ENCODE measurements at places on chromosomes 3 and 15.

DNA sequence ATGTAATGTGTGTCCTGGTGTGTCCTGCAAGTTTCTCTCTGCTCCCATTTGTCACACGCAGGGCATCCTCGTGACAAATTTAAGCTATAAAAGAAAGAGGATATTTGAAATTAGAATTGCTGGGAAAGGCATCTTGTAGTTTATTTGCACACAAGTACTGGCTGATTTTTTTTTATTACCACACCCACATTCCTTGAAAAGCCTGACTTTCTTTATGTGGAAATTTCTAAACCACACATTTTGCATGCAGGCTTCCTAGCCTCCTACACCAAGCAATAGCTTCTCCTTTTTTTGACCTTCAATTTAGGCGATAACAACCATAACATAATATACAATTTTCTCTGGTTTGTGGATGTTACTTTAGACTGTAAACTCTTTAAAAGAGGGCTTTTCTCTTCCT, 126.1 kb downstream of the SERPINI1 start:
- no peak for DNase-seq

- DNase-seq: no peak
Observed at GRCh38 chr3:102180280-102180931, 254.4 kb upstream of the ZPLD1 start.

DNA sequence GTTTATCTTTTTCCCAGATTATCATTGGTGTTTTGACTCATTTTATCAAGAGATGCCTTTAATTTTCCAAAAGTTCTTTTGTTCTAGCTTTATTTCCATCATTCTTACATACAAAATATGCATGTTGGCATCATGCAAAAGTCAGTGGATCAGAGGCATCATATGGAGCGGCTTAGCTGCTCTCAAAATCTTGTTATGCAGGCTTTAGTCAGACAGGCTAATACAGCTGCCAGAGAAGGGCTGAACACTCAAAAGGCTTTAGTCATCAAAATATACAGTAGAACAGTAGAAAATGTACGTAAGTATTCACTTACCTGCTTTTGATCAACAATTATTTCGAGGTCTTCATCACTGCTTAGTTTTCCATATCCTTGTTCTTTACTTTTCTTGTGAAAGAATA, 65.5 kb downstream of the PEX5L start:
- no peak for DNase-seq

GRCh38 chr3:44803298-44803697, 41.7 kb downstream of the KIF15 start:
- no peak for DNase-seq

- peak; percentile 66 for DNase-seq
Observed at GRCh38 chr15:46343196-46343935, 708.5 kb downstream of the SQOR start.

- DNase-seq: no peak
Observed at GRCh38 chr3:174846055-174846454, 13.1 kb upstream of the NAALADL2 start.

GRCh38 chr3:13359916-13360315, 60.2 kb downstream of the NUP210 start:
- no peak for DNase-seq

GRCh38 chr3:95453242-95453641, 1361.2 kb upstream of the EPHA6 start:
- DNase-seq: no peak

DNA sequence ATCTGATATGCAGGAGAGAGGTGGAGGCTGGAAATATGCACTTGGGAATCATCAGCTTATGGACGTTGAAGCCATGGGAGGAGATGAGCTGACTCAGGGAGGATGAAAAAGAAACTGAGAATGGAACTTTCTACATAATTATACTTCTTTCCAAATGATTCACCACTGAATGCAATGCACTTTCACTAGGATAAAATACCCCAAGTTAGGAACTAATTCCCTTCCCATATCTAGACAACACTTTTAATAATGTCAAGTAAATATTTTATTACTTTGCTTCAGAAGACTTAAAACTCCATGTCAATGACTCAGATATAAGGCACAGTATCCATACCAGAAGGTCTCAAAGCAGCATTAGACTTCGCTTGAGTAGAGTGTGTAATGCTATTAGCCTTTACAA, 24.2 kb downstream of the NPTN start:
- no peak for DNase-seq

GRCh38 chr3:129624347-129625071, 18.0 kb upstream of the PLXND1 start:
- no peak for DNase-seq

DNA sequence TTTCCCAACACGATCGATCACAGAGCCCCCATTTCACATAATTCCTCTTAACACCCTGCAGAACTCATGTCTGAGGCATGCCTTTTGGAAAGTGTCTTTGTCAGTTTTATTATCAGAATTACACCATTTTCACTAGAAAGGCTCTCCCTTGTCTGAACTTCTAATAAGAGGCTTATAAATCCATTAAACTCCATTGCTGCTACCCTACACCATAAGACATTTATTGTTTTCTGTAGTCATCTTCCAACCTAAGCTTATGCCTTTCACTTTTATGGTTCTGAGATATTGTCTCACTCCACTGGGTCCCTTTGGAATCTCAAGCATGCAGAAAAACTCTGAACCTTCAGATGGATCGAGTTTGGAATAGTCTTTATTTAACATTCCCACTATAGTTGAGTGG, 50.2 kb upstream of the TPM1 start:
- DNase-seq: no peak

DNA sequence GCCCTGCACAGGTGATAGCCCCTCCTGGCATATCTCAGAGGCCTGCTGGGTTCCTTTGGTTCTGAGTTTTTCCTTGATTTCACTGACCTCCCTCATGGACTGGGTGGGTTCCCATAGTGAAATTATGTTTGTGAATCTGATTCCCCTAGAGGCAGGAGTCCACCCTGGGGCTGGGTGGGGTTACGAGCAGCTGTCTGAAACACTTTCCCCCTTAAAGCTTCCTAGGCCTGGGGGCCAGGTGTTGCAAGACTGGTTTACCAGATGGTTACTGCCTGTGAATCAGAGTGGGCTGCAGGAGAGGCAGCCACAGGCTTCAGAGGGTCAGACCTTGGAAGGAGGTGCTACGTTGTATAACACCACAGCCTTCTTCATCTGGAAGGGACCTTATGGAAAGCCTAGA, 34.3 kb downstream of the IL20RB start:
- no peak for DNase-seq

DNA sequence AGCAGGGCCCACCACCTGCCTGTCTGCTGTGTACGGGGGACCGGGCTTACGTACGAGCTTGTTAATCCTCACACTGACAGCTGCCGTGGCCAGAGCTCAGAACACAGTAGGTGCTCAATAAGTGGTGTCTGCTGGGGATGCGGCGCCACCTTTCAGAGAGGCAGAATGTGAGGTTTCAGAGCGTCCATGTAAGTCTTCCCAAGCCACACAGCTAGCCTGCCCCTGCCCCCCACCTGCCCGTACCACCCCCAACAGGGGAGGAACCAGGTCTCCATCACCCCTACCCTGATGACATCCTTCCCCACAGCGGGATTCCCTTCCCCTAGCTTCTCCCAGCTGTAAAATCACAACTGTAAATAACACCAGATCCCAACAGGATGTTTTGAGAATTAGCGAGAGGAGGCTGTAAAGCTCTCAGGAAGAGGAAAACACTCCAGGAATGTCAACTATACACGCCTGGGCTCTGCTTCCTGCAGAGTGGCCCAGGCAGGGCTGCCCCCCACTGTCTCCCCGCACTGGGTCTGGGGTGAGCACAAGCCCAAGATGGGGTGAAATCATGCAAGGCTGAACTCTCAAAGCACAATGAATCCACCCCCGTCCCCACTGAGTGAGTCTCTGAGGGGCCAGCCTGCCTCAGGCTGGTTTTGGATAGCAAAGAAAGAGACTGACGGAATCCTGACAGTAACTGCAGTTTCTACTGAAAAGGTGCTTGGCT, 250.1 kb upstream of the LYSMD4 start:
- DNase-seq: no peak

DNA sequence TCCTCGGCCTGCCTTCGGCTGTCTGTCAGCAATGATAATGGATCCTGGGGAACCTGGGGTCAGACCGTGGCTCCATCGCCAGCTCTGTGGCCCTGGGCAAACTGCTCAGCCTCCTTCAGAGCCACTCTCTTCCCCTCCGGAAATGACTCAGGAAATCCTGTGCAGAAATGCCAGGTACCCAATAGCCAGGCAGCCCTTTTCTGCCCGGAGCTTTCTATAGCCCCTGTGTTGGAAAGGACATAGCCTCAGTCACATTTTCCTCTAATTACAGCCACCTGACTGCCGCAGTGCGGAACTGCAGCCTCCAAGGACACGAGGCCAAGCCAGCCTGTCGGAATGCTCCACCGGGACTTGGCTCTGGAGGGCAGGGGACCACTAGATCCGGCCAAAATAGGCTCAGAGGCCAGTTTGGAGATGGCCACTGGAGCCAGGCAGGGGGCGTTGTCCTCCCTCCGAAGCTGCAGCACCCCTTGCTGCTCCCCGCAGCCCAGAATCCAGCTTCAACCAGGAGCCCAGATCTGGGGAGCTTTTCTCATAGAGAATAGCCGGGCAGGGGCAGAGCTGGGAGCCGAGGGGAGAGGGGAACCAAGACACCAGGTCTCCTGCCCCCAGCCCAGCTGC, 11.6 kb upstream of the ZXDC start:
- DNase-seq: no peak

- DNase-seq: no peak
Observed at GRCh38 chr3:183815951-183816475, 9.4 kb downstream of the MAP6D1 start.

- peak; percentile 21 for DNase-seq
Observed at GRCh38 chr3:38260474-38260873, 5.1 kb upstream of the SLC22A13 start.

- no peak for DNase-seq
Observed at GRCh38 chr3:36521007-36521379, 140.7 kb downstream of the STAC start.

DNA sequence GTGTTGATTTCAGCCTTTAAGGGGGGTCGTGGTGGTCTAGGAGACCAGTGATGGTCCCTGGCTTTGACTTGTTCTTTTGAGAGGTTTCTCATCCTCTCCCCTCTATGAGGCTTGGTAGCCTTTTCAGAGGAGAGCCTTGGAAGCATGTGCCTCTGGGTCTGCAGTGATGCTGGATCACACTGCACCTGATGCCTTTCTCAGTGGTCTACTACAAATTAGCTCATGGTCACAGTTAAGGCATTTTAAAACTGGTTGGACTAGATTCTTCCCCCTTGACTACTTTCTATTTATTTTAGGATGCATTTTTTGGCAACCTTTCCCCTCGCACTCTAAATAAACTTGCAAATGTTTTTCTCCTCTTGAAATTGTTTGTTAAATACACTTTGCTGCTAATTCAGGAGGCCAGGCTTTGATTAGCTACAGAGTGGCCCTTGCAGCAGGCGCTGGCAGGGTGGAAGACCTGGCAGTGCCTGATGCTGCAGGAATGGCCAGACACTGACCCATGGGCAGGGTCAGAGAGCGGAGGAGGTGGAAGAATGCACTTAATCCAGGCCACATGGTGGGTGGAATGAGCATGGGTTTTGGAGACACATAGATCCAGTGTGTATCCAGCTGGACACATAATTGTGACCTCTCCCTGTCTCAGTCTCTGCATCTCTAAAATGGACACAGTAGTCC, 318.8 kb upstream of the CTDSPL start:
- DNase-seq: no peak

DNA sequence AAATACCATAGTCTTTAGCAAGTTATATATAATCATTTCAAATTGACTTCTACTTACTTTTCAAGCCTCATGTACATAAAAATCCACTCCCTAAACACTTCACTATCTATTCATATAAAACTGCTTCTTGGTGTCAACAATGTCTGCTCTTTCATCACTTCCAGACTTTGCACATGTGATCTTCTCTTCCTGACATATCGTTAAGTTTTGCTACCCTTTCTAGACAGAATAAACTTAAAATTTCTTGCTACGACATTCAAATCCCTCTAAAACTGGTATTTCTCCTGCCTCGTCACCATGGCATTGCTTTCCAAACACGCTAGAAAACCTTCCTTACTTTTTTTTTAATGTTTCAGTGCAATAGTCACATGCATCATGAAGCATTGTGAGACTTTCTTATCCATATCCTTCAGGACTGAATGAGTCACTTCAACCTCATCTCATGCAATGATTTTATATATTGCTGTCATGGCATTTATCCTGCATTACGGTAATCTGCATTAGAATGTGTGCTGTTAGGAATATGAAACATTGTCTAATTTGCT, 122.8 kb downstream of the GMNC start:
- DNase-seq: no peak

DNA sequence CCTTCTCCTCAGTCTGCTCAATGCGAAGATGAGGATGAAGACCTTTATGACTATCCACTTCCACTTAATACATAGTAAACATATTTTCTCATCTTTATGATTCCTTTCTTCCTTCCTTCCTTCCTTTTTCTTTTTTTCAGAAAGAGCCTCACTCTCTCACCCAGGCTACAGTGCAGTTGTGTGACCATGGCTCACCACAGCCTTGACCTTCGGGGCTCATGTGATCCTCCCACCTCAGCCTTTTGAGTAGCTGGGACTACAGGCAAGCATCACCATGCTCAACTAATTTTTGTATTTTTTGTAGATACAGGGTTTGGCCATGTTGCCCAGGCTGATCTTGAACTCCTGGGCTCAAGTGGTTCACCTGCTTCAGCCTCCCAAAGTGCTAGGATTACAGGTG, 52.0 kb upstream of the RAP2B start:
- no peak for DNase-seq

DNA sequence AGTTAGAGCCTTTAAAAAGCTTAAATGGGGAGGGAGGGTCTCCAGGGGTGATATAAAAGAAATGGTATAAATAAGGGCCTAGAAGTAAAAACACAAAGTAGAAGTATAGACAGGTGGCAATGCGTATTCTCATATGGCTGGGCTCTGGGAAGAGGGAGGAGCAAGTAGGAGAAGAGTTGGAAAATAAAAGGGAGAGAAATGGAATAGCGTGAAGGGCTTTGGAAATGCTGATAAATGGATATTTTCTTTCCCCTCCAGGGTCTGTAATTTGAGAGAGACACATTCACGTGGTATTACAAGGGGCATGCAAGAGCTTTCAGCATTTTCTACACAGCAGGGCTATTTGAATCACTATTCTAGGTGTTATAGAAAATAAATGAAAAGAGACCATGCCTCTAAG, 313.7 kb downstream of the RYR3 start:
- DNase-seq: no peak

DNA sequence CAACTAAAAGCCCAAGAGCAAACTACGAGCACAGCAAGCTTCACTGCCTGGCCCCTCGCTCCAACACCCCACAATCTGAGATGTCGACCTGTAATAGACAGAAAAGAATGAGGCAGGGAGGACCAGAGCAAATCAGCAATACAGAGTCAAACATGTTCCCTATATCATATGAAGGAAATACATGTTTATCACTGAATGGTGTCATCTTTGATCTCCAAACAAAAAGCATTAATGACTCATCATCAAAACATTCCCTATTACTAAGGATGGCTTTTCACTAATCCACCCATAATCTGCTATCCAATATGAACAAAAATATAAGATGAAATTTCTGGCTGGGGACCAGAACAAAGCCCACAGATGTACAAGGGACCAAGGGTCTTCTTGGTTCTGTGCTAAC, 34.7 kb downstream of the MYO5A start:
- DNase-seq: no peak
